ENCODE measurements at places on chromosomes 2 and 18.

GRCh38 chr2:20592106-20593071 lies 58.5 kb downstream of the HS1BP3 start:
- DNase-seq = no peak

DNA sequence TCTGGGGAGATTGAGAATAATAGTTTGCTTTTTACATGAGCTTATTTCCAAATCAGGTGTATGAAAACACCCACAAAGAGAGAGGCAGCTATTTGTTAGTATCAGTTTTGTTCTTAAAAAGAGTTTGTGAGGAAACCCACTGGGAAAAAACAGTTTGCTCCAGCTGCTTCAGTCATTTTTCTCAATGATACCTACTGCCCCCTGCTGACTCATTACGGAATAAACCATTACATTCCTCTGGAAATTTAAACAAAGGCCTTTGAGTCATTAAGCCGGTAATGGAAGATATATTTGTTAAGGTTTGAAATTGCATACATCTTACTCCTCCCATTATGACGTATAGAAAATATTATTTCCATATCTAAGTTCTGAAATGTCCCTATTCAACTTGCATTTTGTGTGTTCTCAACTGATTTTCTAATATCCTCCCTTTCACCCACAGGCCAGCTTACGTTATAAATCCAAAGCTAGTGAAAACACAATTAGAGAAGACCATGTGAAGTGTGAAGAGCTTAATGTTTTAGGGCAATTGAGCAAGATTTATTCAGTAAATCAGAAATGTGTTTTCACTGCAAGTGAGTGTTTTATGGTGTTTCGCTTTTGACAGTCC lies 761.6 kb downstream of the DSC3 start:
- no peak for DNase-seq

DNA sequence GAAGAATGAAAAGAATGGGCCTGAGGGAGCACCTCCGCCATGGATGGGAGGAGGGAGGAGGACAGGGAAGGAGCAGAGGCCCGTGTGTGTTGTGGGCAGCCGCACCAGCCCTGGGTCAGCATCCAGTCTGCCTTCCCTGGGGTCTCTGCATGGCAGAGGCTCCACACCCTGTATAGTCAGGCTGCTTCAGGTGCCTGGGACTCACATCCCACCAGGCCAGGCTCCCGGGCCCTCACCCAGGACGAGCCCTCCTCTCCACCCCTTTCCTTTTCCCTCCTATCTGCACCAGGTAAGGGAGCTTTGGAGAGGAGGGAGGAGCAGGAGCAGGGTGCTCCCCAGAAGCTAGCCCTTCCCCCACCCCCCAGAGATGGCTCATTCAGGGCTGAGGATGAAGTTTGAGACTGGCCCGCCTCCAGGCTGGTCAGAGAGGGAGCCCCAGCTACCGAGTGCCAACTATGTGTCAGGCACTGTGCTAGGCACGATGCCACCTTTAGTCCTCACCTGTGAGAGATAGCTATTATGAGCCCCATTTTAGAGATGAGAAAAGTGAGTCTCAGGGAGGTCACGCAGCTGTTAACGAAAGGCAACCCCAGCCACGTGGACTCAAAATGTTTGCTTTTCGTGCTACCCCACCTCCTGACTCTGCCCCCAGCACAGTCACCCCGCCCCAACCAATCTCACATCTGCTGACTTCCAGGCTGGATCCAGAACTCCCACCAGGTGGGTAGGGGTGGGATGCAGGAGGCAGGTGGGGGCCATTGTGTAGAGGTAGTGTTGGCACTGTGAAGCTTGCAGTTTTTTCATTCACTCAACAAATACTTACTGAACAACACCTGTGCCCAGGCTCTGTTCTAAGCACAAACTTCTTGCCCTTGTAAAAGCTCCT lies 242.1 kb downstream of the DYSF start:
- DNase-seq = no peak

- no peak for DNase-seq
These were observed 2.6 kb downstream of the IL18RAP start for GRCh38 chr2:102425441-102426132.

DNA sequence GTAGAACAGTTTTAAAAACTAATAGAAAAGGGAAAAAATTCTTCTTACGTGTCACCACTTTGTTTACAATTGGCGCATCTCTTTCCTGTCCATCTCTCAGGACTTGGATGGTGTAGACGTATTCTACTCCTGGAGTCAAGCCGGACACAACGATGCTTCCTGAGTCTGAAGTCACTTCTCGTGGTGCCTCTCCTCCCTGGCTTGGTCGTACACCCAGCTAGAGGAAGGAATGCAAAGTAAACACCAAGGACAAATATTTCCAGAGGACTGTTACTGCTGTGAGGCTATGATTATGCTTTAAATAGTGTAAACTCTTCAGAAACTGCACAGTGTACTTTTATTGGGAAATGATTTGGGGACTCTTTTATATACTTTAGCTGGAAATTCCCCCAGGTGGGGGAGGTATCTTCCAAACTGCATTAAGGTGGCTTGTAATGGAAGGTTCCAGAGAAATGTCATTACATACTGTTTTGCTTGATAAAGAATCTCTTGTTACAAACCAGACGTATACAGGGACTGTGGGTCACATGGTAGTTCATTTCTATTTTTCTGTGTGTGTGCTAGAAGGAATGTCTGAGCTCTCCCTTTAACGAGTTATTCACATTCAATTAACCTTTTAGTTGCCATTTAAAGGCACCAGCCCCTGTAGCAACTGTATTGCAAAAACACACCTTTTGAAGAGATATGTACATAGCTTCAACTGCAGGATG lies 38.1 kb downstream of the FN1 start:
- DNase-seq = no peak

DNA sequence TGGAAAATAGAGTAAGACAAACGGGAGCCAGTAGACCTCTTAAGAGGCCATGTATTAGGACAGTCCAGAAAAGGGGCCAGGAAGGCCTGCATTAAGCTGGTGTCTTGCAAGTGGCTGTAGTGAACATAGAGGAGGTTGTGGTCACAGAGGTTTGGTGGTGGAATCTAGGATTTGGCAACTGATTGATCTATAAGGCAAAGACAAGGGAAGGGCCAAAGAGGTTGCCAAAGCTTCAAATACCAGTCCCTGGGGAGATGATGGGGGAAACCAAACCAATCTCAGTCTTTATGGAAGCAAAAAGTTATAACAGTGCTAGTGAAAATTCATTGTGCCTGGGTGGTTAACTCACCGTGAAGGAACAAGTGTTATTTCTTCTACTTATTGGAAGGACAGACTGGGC lies 28.7 kb upstream of the RTN4 start:
- DNase-seq = no peak

DNA sequence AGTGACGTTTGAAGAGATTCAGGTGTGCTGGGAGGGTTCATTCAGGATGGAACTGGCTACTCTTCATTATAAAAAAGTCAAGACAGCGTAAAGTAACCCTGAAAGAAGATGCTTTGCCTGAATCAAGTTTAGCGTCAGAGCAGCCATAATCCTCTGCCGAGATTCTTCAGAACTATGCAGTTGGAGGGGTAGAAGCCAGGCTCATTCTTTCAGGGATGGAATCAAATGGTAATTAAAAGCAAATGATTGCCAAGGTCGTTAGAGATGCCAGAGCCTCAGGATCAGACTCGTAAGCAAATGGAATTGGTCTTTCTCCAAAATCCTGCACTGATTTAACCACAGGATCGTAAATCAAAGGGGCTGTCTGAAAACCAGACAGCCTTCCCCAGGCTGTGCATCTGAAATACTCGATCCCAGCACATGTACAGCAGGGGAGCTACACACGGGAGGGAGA lies 21.9 kb downstream of the APCDD1 start:
- no peak for DNase-seq

GRCh38 chr2:239250216-239251081 lies 150.4 kb downstream of the HDAC4 start:
- no peak for DNase-seq

- DNase-seq = no peak
These were observed 24.0 kb upstream of the GALNT5 start for GRCh38 chr2:157233506-157233905.

DNA sequence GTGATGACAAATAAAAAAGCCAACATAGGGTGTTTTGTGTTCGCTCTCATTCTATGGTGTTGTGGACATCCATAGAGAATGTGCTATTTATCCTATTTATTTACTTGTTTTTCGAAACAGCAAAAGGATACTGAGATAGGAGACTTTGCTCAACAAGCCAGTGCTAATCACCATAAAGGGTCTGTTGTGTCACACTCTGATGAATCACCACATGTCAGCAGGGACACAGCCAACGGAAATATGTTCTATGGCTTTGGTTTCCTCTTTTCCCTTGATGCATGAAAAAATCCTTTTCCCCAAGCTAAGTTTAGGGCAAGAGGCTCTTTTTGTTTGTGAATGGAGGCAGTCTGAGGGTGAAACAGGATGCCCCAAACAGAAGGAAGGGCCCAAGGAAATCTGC lies 154.3 kb downstream of the RNF152 start:
- DNase-seq = no peak

DNA sequence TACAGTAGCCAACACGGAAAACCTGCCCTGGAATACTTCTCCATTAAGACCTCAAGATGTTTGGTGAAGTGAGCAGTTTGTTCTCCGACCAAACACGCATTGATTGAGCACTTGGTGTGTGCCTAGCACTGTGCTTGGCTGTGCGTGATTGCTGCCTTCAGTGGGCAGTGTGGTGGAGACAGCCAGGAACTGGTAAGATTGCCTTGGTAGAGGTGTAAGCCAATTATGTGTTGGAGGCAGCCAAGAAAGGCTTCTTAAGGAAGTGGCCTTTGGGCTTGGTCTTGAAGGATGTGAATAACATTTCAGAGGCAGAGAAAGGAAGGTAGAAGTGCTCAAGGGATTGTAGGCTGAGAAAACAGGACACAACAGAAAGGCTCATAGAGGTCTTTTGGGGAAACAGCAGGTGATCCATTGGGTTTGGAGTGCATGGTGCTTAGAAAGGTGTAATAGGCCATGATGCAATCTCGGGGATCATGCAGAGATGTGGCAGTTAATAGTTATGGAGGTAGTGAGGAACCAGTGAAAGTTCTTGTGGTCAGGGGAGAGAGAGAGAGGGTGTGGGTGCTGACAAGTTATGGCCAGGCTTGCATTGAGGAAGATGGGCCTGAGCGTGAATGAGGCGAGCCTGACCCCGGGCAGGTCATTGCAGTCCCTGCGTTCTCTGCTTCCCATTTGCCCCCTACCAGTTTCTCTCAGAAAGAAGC lies 6.3 kb downstream of the B3GNT2 start:
- no peak for DNase-seq

DNA sequence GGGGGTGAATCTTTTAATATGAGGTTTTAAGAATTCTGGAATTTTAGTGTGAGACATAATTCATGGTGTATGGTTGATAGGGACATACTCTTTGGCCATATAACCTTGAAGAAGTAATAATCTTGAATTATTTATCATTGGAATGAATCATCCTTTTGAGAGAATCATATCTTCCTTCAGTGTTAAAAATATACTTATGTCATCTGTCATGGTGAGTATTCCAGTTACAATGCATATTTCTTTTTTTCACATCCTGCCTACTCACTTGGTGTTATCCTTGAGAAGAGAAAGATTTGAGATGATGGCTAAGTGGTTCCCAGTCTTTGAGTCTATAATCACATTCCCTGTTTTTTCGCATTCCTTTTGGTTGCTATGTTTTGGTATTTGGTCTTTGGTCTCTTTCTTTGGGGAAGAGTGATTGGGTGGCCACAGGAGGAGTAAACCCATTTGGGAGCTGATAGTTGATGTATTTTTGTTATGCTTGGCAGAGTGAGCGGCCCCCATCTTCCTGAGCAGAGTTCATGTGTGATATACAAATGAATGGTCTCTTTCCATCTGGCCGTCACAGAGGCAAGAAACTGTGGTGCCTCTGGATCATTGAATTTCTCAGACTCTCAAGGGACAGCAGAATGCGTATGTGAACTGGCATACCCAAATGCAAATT lies 21.6 kb downstream of the ASAP2 start:
- no peak for DNase-seq

GRCh38 chr2:227772932-227773331 lies 27.2 kb downstream of the SCYGR8 start:
- DNase-seq = no peak

- no peak for DNase-seq
These were observed 330.1 kb downstream of the TDRD15 start for GRCh38 chr2:21453723-21454450.

DNA sequence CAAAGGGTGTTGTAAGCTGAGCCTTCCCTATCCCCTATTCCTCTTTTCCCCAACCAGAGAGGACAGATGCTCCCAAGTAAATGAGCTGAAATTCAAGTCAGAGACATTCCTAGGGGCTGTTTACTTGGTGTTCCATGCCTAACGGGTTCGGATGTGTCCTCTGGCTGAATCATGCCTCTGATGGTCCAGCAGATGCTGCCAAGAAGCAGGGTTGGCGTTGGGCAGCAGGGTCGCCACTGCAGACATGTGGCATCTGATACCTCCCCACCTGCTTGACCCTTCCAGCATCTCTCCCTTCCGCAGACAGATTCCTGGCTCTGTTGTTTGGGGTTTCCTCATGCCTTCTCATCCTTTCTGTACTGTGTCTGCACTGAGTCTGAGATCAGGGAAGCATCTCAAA lies 108.3 kb downstream of the HNRNPLL start:
- DNase-seq = no peak

DNA sequence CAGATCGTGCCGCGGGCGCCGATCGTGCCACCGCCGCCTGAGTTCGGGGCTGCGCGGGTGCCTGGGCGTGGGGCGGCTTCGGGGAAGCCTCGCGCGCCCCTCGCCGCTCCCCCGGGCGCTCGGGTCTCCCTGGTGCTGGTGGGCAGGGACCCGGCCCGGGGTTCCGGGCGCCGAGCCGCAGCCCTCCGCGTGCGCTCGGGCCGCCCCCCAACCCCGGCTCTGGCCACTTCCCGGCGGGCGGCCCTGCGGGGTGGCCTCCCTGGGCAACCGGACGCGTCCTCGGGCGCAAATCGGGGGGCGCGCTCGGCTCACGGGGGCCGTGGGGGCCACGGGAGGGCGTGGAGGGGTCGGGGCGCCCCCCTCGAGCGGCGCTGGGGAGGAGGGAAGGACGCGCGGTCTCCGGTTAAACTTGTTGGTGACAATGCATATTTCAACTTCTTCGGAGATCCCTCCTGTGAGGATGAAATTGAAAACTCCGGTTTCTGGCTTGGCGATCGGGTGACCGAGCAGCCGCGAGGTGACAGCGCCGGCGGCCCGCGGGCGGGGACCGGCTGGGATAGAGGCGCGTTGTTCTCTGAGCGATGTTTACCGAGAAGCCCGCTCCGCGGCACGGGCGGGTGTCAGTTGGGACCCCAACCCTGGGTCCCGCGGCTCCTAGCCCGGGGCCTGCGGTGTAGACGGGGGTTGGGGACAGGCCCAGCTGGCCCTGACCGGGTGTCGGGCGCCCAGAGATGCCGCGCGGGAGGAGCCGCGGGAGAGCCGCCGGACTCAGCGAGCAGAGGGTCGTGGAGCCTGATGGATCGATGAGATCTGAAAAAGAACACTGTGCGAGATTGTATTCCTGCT lies 676 bp downstream of the SH3BP4 start:
- DNase-seq = no peak

- no peak for DNase-seq
These were observed 76.3 kb upstream of the RBBP8 start for GRCh38 chr18:22856870-22857269.
